ENCODE measurements at places on chromosomes 3 and 15.

DNA sequence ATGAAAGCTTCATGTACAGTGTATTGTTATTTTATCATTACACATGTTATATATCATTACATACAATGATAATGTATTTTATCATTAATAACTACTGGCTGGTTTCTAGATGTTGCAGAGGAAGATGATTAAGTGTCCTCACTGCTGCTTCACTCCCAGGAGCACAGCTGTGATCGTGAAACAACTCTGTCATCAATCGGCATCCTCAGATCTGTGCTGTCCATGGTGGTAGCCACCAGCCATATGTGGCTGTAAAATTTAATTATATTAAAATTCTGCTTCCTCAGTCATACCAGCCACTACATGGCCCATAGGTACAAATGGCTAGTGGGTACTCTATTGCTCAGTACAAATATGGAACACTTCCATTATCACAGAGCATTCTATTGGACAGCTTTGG is 379.4 kb upstream of the CFAP20DC start:
- peak; percentile 34 for DNase-seq

- DNase-seq: no peak
Observed at GRCh38 chr3:56769116-56769707, 32.5 kb downstream of the ARHGEF3 start.

DNA sequence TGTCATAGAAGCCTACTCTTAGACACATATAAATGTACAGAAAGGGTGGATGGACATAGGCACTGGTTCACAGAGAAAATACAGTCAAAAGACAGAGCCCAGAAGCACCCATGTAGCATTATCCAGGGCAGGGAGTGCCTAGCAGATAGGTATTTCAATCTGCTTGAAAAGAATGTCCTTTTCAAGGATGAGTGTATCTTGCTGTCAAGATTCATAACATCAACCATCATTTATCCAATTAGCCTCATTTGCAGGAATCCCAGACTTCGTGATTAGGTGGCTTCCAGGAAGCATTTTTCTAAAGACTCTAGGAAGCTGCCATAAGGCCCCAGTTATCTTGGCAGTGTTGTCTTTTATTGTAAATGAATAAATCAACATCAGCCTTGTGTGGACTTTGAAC is 55.6 kb downstream of the SCN11A start:
- no peak for DNase-seq

- DNase-seq: no peak
Observed at GRCh38 chr3:56789076-56789475, 12.7 kb downstream of the ARHGEF3 start.

DNA sequence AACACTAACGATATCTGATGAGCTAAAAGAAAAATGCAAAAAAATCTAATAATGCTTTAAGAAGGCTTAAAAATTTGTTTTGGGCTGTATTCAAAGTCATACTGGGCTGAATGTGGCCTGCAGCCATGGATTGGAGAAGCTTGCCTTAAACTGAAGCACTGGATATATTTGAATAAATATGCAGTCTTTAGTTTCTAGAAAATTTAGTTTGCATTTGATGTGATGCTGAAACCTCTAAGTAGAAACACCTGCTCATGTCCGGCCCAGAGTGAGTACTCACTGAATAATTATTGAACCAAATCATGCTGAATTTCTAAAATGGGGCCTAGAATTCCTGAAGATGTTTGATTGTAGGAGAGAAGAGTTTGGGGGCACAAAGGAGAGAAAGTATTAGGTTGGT is 43.9 kb downstream of the ABHD5 start:
- no peak for DNase-seq

GRCh38 chr3:141378556-141378955 is 10.3 kb downstream of the ZBTB38 start:
- no peak for DNase-seq

GRCh38 chr3:160885791-160886286 is 129.8 kb downstream of the PPM1L start:
- peak; percentile 82 for DNase-seq

DNA sequence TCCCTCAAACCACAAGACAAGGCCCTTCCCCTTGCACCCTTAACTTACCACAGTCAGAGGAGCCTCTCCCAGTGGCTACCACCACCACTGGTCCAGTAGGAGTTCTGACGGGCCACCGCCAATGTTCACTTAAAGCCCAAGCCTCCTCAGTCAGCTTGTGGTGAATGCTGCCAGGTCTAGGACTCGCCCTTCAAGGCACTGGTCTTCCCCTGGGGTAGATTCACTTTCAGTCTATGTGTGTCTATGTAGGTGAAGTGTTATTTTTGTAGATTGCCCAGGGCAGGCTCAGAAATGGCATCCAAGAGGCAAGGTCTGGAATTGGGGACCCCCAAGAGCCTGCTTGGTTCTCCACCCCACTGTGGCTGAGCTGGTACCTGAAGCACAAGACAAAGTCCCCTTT is 15.4 kb upstream of the CASR start:
- no peak for DNase-seq

DNA sequence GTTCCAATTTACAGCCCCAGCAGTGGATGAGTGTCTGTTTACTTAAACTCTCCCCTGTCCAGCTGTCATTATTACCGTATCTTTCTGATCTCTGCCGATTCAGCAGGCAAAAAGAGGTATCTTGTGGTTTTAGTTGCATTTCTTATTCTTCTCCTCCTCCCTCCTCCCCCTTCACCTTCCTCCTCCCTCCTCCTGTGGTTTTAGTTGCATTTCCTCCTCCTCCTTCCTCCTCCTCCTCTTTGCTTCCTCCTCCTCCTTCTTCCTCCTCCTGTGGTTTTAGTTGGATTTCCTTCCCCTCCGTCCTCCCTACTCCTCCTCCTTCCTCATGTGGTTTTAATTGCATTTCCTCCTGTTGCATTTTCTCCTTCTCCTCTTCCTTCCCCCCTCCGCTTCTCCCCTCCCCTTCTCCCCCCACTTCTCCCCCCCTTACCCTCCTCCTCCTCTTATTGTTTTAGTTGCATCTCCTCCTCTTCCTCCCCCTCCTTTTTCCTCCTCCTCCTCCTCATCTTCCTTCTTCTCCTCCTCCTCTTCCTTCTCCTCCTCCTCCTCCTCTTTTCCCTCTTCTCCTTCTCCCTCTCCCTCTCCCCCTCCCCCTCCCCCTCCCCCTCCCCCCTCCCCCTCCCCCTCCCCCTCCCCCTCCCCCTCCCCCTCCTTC is 25.3 kb upstream of the VPS33B start:
- DNase-seq: peak; percentile 2

GRCh38 chr3:197427021-197427420 is 128.6 kb upstream of the DLG1 start:
- DNase-seq: peak; percentile 20

DNA sequence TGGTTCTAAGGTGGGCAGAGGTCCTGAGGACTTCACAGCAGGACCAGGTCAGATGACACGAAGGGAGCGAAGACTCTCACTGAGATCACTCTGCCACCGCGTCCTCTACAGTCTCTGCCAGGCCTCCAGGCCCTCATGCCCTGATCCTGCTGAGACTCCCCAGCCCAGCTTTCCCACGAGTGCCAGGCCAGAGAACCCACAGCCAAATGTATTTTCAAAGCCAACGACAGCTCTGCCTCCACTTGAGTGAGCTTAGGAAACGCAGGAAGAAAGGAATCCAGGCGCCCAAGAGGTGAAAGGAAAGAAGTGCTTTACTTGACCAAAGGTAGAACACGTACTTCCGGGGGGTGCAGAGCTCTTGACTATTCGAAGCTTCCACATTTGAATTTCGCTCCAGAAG is 275.0 kb downstream of the XXYLT1 start:
- no peak for DNase-seq

DNA sequence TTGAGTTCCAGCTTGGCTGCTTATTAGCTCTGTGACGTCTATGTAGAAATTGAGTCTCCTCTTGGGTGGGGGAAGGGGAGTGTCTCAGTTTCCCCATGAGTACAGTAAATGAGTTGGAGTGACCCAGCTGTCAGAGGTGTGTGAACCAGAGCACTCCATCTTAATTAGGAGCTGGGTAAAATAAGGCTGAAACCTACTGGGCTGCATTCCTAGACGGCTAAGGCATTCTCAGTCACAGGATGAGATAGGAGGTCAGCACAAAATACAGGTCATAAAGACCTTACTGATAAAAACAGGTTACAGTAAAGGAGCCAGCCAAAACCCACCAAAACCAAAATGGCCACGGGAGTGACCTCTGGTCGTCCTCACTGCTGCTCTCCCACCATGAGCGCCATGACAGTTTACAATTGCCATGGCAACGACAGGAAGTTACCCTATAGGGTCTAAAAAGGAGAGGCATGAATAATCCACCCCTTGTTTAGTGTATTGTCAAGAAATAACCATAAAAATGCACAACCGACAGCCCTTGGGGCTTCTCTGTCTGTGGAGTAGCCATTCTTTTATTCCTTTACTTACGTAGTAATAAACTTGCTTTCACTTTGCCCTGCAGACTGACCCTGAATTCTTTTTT is 222.4 kb downstream of the CACNA2D3 start:
- no peak for DNase-seq

GRCh38 chr15:25177955-25178801 is 223.4 kb downstream of the SNRPN start:
- no peak for DNase-seq

- DNase-seq: peak; percentile 28
Observed at GRCh38 chr3:58899159-58899952, 150.5 kb downstream of the CFAP20DC start.

GRCh38 chr3:102796804-102797203 is 362.0 kb downstream of the ZPLD1 start:
- peak; percentile 6 for DNase-seq

Data from fibroblast of skin of right biceps (primary cell).